ENCODE measurements at places on chromosomes 6 and 20.

- no peak for DNase-seq
Measured at GRCh38 chr6:144055121-144055931, 40.0 kb downstream of the SF3B5 start.

GRCh38 chr6:144171406-144171805, 21.1 kb downstream of the STX11 start:
- DNase-seq, result no peak

DNA sequence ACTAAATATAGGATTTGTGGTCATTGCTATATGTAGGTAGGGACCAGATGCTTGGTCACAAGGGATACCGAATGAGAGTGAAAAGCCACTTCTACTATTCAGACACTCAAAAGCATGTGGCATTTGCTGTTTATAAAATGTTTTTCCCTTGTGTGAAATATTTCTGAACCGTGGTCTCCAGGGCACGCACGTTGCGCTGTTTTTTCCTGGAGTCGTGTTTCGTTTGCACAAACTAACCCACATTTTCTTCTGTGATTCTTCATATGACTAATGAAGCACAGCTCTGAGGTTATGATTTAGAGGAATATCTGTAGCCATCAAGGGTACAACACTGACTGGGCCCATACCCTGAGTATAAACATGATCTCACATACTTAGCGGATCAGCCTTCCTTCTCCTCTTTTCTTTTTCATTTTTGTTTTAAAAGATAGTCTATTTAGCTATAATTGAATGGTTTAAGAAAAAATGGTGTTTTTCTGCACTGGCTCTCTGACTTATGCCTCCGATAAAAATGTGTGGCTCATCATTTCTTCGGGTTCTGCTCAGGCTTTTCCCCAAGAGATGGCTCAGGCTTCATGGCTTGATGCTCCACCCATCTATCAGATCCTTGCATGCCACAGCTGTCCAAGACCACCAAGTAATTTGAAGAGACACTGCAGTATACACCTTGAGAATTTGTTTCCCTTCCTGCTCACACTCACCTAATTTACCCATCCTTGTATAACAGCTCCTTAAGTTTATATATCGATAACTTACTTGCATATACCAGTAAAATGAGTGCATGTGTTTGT, 59.9 kb upstream of the HBS1L start:
- no peak for DNase-seq

GRCh38 chr6:135258970-135259369, 77.9 kb downstream of the MYB start:
- DNase-seq, result no peak

- DNase-seq, result no peak
Measured at GRCh38 chr6:144644776-144645175, 359.6 kb downstream of the UTRN start.

DNA sequence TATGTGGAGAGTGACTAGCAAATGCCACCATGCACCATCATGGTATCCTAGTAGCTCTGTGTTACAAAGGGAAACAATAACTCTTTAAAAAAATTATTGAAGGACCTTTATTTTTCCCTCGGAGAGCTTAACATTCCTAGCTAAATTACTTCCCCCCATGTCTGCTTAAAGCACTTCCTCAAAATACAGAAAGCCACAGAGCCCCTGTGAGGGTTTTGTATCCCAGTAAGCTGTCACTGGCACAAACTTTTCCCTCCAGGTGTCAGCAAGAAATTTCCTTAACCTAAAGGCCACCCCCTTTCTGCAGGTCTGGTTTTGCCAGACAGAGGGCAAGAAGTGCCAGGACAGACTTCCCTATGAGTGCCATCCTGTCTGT, 340.0 kb upstream of the PRDM1 start:
- no peak for DNase-seq

DNA sequence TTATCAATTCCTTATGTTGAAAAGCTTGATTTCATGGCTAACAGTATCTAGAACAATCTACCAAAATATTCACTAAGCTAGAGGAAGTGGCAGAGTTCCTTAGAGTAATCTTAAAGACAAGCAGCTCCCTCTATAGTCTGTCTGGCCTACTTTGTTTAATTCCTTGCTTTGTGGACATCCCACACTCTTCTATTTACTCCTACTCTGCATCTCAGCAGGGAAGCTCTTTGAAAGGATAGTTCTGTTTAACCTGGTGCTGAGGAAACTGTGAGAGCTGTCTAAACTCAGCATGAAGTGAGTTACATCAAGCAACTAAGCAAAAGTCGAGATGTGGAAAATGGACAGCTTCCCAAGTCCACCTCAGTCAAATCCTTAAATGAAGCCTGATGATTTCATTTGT, 4.3 kb downstream of the REV3L start:
- DNase-seq, result no peak

- DNase-seq, result no peak
Measured at GRCh38 chr6:116485559-116486184, 24.5 kb downstream of the CALHM6 start.

All from stimulated activated CD8-positive, alpha-beta memory T cell treated with anti-CD3 and anti-CD28 coated beads, Interleukin-15, amount 100 ng/mL, for 24 hours (primary cell).